ENCODE measurements at places on chromosomes 6 and 20.

DNA sequence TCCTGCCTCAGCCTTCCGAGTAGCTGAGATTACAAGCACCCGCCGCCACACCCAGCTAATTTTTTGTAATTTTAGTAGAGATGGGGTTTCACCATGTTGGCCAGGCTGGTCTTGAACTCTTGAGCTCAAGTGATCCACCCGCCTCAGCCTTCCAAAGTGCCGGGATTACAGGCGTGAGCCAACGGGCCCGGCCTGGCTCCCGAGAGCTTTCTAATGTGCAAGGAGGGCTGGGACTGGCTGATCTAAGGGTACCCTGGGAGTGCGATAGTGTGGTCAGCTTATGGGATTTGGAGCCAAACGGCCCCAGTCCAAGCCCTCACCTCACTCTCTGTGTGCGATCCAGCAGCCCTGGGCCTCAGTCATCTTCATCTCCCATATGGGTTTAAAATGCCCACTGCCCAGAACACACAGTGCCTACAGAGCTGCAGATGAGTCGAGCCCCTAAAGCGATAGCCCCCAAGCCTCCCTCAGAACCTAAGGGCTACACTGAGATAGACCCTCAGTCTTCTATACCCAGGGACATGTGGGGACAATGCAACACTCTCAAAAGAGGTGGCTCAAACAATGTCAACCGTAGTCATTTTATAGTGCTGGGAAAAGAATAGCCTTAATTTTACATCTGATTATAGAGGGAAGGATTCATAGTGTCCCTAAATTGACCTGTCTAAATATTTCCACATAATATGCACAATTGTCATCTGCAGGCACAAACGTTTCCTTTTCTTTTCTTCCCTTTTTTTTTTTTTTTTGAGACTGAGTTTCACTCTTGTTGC is 50.1 kb downstream of the SSR1 start:
- DNase-seq, result no peak
- H3K27ac ChIP-seq, result peak overlapping the region; percentile 22
- peaks cover 34% of the 10 kb centered on the region for H3K4me1 ChIP-seq
- H3K36me3 ChIP-seq, result no peaks in the 10 kb centered on the region

GRCh38 chr6:131003488-131004386 is 59.3 kb downstream of the EPB41L2 start:
- peaks cover 43% of the 10 kb centered on the region for H3K4me1 ChIP-seq
- DNase-seq, result no peak
- H3K36me3 ChIP-seq, result peaks cover 11% of the 10 kb centered on the region
- peak overlapping the region; percentile 19 for H3K27ac ChIP-seq
- no peaks in the 10 kb centered on the region for H3K27me3 ChIP-seq

DNA sequence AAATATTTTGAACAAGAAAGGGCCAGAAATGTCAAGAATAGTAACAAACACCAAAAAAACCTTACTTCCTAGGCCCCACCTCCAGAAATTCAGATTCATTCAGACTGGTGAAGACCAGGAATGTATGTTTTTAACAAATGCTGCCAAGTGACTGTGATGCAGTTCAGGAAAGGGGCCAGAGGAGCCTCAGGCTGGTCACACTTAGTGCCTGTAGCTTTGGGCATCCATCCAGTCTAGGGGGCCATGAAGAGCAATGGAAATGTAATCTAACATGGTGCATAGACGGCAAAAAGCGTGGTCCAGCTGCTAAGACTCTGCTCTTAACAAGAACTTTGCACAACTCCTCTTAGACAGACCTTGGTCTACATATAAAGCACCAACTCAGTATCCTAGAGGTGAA is 7.1 kb downstream of the GJA1 start:
- H3K4me3 ChIP-seq, result peak overlapping the region; percentile 6
- peaks cover 79% of the 10 kb centered on the region for H3K4me1 ChIP-seq
- DNase-seq, result no peak

DNA sequence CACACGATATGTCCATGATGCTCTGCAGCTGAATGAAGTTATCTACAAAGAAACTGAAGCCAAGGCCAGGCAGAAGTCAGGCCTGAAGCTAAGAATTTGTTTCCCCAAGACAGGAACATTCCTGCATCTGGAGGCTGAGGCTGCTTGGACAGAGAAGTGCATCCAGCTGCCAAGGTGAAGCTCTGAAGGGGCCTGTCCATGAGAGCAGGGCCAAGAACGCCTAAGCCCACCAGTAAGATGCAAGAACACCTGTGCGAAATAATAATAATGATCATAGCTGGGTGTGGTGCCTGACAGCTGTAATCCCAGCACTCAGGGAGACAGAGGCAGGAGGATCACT is 37.7 kb upstream of the B4GALT5 start:
- H3K27me3 ChIP-seq, result peaks cover 4% of the 10 kb centered on the region
- H3K4me1 ChIP-seq, result peaks cover 8% of the 10 kb centered on the region
- no peak overlapping the region for H3K4me3 ChIP-seq
- DNase-seq, result no peak
- no peak overlapping the region for H3K27ac ChIP-seq

GRCh38 chr20:57830515-57830895 is 120.7 kb upstream of the PMEPA1 start:
- H3K4me3 ChIP-seq, result no peak overlapping the region
- DNase-seq, result no peak
- H3K27me3 ChIP-seq, result no peaks in the 10 kb centered on the region

- DNase-seq, result no peak
- no peak overlapping the region for H3K4me3 ChIP-seq
- H3K4me1 ChIP-seq, result no peaks in the 10 kb centered on the region
- peaks cover 2% of the 10 kb centered on the region for H3K27me3 ChIP-seq
- no peak overlapping the region for H3K27ac ChIP-seq
Measured at GRCh38 chr6:14174996-14175395, 57.4 kb downstream of the CD83 start.

- no peaks in the 10 kb centered on the region for H3K4me1 ChIP-seq
- DNase-seq, result no peak
- H3K36me3 ChIP-seq, result no peaks in the 10 kb centered on the region
- no peak overlapping the region for H3K27ac ChIP-seq
- peaks cover 35% of the 10 kb centered on the region for H3K27me3 ChIP-seq
Measured at GRCh38 chr6:25635886-25636317, 16.1 kb upstream of the SCGN start.
